Cardiac ventricle fibroblast (primary cell): ENCODE measurements at places on chromosomes 3 and 15. TPM values are rescaled to one million over a fixed set of nuclear protein-coding genes. Genes with fewer than 3 reads are reported as not detected.

IQCH gene
- 0.31 and 1.8 TPM in 2 replicates for total RNA-seq

AADACL2 gene
- total RNA-seq, result not detected in 2 replicates

FRMD5 gene
- total RNA-seq, result 0.50 and 0.54 TPM in 2 replicates

RTP1 gene
- not detected in 2 replicates for total RNA-seq

TMCO5A gene
- total RNA-seq, result not detected in 2 replicates

GOLGA8G gene
- total RNA-seq, result not detected in 2 replicates

FGF12 gene
- 1.3 and 1.4 TPM in 2 replicates for total RNA-seq

PCSK6 gene
- 0.73 and 2.9 TPM in 2 replicates for total RNA-seq

TJP1 gene
- total RNA-seq, result 27.7 and 28.8 TPM in 2 replicates

ZNF660 gene
- 0.94 and 1.3 TPM in 2 replicates for total RNA-seq

MB21D2 gene
- total RNA-seq, result 1.4 and 2.2 TPM in 2 replicates
